ENCODE measurements at places on chromosomes 2 and 18.

DNA sequence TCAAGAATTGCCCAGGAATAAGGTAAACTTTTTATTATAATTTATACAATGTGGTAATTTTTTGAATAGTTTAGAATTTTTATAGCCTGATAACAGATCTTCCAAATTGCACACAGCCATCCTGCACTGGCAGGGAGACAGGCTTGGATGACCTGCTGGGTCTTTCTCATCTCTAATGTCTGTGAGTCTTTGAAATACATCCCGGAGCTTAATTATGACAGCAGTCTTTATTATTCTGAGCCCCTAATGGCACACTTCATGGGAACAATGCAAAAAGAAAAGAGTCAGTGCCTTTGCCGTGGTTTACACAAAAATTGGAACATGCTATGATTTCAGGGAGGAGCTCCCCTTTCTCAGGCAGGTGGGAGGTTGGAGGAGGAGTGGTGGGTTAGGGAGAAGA lies 71.0 kb downstream of the TMEM182 start:
- no peak for DNase-seq

GRCh38 chr18:13568443-13569392 lies 157.6 kb downstream of the FAM210A start:
- DNase-seq, result no peak

- DNase-seq, result no peak
Measured at GRCh38 chr2:217652761-217653639, 349.8 kb downstream of the TNS1 start.

DNA sequence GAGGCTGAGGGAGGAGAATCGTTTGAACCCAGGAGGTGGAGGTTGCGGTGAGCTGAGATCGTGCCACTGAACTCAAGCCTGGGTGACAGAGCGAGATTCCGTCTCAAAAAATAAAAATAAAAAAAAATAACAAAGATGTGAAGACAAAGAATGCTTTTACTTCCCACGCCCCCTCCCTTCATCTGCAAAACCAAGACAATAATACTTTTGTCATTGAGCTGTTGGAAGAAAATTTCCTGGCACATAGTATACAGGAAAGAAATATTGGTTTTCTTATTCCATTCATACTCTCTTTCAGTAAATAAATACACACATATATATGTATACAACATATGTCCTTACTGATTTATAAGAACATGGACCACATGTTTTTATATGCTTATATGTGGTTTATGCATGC lies 12.2 kb downstream of the GREB1 start:
- no peak for DNase-seq

DNA sequence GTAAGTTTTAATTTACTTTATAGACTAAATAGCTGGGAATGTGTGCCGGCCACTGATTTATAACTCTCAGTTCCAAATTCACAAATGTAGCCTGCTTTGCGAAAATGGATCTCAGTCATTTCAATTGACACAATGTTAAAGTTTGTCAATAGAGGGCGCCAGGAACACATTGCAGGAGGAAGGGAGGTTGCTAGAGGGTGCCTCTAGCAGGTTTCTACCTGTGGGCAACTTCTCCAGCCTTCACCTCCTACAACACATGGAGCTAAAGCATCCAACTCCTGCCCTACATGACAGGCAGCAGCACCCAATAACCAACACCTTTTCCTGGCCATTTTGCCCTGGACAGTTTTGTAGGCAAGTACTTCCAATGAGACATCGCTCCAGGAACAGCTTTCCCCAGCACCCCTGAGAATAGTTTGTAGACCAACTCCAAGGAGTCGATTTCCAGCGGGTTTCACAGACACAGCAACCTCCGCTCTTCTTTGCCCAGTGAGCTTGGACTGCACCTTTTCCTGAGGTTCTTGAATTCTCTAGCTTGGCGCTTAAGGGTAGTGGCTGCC lies 784.8 kb upstream of the CDH2 start:
- DNase-seq, result no peak

DNA sequence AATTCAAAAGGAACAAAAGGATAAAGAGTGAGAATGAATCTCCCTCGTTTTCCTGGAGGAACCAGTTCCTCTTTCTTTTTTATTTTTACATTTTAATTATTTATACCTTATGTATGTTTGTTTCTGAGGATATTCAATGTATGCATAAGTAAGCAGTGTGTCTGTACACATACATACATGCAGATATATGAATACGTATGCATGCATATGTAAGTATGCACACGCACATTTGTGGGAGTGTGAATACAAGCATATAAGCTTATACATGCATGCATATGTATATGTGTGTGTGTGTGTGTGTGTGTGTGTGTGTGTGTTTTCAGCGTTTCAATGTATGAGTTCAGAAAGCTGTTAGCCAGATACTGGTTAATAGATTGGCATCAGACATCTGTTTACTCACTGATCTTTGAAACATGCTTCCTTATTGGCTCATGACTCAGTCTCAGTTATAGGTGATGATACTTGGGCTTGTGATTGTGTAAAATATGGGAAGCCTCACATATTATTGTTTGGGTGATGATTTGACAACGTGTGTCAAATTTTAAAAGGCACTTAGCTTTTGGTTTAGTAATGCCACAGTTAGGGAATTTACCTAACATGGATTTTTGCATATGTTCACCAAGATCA lies 279.7 kb upstream of the TRIB2 start:
- no peak for DNase-seq

DNA sequence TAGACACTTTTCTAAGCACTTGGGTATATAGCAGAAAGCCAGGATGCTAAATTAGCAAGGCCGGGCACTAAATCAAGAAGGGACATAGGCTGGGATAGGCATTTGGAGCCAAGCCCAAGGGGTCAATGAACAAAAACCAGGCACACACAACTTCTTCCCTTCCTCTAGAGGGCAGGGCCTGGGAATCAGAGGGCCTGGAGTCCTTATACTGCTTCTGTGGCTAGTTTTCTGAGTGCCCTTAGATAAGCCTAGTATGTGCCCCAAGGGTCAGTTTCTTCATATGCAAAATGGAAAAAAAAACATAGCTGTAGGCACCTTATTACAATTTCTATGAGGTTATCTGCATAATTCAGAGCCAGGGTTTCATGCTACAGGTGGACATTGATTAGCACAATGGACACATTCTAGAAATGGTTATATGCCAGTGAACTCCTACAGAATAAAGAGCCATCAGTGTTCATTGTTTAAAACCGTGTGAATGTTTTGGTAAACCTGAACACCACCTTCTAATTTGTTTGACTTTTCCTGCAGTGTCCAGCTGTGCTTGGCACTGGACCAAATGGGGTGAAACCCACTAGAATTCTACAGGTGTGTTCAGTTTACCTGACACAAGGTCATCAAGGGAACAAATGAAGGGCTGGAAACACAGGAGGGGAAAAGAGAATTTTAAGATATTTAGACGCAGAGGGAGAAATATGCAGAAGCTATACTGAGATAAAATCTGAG lies 49.6 kb downstream of the PAX8 start:
- no peak for DNase-seq

- no peak for DNase-seq
Measured at GRCh38 chr2:227932001-227932400, 60.6 kb downstream of the DAW1 start.

- DNase-seq, result no peak
Measured at GRCh38 chr2:45315861-45316260, 295.2 kb downstream of the SRBD1 start.

Data from memory B cell (primary cell).